Esophagus muscularis mucosa (tissue), 4 donors: ENCODE measurements at places on chromosomes 12 and 14. TPM values are rescaled to one million over a fixed set of nuclear protein-coding genes. Genes with fewer than 3 reads are reported as not detected.

RNU4-1 gene
- total RNA-seq: under 0.01 TPM

TAS2R42 gene
- total RNA-seq: not detected

MIPOL1 gene
- total RNA-seq: 21.2 TPM

DNA sequence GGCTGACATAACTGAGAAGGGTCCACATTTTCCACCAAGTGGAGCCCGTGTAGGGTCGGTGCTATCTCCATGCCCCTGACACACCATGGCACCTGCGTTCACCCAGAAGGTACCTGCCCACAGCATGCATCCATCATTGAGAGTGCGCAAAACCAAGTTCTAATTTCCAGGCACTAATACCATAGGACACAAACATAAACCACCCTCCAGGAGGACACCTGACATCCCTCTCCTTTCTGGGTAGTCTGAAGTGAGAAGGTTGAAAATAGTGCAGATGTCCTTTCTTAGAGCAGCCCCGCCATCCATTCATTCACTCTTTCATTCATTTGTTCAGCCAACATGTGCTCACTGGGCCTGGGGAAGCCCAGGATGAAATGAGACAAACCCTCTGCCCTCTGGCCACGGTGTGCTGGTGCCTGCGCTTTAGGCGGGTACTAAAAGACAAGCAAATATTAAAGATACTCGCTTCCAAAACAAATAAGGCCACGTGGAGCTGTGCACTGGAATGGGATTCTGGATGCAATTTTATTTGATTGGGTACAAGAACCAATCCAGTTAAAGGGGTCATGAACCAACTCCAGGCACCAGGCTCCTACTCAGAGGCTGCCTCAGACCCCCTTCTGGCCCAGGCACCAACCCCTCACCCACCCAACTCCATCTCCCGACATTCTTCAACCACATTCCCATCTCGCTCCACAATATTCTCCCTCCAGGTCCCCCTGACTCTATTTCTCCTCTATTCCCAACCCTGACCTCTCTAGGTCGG lies 1.2 kb downstream of the TTC7B start:
- no peak for DNase-seq

DNA sequence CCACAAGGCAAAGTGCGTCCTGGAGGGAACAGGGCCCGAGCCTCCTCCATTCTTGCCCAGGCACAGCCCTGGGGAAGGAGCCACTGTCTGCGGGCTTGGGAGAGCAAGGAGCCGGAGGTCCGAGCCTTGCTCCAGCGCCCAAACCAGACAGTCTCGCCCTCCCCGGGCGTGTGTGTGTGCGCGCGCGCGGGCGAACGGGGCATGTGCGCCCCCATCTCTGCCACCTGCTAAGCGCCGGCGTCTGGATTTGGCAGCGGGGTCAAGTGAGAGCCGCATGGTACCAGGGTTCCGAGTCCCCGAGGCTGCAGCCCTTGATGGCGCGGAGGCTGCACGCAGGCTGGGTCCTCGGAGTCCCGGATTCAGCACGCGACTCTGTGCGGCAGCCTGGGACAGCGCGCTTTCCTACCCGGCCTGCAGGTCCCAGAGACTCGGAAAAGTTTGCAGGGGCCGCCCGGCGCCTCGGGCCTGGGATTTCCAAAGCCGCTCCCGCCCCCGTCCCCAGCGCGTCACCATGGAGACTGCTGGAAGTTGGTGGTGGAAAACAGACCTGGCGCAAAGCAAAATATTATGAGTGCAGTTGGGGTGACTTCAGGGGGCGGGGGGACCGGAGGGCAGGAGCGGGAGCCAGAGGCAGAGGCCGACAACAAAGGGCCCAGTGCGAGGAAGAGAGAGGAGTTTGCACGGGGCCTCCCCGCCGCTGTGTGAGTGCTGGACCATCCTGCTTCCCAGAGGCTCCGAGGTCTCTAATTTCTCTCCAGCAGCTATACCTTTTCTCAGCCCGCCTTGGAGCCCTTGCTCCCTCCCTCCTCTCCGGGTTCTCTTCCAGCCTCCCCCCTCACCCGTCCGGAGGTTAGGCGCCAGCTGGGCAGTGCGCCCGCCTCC lies 4.2 kb downstream of the RFX4 start:
- DNase-seq: peak; percentile 78

GRCh38 chr14:70442750-70443149 lies 9.2 kb upstream of the ADAM21 start:
- DNase-seq: no peak

DNA sequence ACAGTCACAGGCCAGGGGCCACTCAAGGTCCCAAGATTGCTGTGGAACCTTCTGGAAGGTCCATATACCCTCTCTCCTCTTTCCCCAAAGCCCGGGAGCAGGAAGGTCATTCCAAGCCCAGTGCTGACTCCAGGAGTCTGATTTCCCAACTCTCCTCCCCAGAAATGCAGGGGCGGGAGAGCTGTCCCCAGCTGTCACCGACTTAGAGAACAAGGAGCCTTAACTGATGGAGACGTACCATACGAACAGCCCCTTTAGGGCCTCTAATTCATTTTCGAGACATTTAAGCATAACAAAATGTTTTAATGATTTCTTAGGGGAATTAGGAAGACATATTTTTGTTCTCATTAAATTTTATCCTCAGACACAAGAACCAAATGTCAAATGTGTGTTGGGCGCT lies 99.2 kb downstream of the PHETA1 start:
- no peak for DNase-seq
